Cerebellum (tissue), 4 donors: ENCODE measurements at places on chromosomes 1 and 21.
A peak's percentile ranks its signal among the peaks of the same experiment; 100 is the strongest.

- no peak for DNase-seq
These were observed 69.5 kb downstream of the EDEM3 start for GRCh38 chr1:184685116-184685515.

- no peak for DNase-seq
These were observed 169.5 kb upstream of the DPYD start for GRCh38 chr1:98090351-98090750.

DNA sequence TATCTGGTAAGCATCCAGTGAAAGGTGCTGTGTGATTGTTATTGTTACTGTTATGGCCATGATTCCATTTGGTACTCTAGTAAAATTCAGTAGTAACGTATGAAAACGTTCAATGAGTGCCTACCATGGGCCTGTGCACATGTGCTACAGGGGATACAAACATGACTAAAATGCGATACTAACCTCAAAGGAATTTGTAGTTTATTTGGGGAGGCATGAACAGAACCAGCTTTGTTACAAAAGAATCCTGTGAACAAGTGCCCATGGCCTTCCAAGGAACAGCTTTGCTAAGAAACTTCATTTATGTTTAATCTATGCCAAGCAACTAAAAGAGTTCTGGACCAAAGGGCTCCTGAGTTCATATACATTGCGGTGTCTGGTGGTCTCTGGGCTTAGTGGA lies 28.7 kb downstream of the PTGFR start:
- no peak for DNase-seq

GRCh38 chr1:207866471-207867135 lies 44.3 kb downstream of the CD34 start:
- DNase-seq: peak; percentile 88

- no peak for DNase-seq
These were observed 130.7 kb downstream of the SLC30A10 start for GRCh38 chr1:219797683-219798082.

DNA sequence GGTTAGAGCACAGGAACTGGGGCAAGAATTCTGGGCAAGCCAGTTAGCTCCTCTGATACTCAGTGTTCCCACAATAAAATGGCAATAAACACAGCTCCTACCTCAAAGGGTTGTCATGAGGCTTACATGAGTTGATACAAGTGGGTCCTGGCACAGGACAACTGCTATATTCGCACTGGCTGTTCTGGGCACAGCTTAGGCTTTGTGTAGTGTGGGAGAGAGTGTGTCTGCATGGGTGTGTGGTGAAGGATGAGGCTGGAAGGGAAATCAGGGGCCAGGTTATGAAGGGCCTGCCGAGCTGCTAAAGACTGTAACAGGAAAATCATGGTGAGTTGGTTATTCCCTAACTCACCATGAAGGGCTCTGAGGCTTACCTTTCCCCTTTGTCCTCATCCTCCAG lies 18.7 kb downstream of the ETV3 start:
- DNase-seq: no peak

- no peak for DNase-seq
These were observed 450.3 kb upstream of the ZP4 start for GRCh38 chr1:238340989-238341388.

GRCh38 chr1:18256282-18257235 lies 149.0 kb downstream of the IGSF21 start:
- DNase-seq: no peak

GRCh38 chr1:2460996-2461751 lies 14.9 kb upstream of the PLCH2 start:
- DNase-seq: peak; percentile 88

- no peak for DNase-seq
These were observed 60.0 kb upstream of the ROR1 start for GRCh38 chr1:63713627-63714481.

- DNase-seq: peak; percentile 15
These were observed 78.7 kb upstream of the ZNF281 start for GRCh38 chr1:200488375-200489165.

DNA sequence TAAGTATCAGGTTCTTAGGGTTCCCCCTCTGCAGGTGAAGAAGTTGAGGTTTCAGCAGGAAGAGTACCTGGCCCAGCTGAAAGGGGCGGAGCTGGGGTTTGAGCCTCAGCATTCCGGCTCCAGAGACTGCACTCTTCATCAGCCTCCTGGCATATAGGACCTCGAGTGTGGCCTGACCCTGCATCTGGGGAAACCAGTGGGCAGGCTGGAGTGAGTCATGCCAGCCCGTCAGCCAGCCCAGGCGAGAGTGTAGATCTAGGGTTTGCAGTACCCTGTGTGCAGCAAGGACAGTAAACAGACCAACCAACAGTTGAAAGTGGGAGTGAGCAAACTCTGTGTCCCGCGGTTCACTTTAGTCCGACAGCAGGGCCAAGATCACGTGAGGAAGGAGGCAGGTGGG lies 14.1 kb downstream of the MFSD2A start:
- no peak for DNase-seq

DNA sequence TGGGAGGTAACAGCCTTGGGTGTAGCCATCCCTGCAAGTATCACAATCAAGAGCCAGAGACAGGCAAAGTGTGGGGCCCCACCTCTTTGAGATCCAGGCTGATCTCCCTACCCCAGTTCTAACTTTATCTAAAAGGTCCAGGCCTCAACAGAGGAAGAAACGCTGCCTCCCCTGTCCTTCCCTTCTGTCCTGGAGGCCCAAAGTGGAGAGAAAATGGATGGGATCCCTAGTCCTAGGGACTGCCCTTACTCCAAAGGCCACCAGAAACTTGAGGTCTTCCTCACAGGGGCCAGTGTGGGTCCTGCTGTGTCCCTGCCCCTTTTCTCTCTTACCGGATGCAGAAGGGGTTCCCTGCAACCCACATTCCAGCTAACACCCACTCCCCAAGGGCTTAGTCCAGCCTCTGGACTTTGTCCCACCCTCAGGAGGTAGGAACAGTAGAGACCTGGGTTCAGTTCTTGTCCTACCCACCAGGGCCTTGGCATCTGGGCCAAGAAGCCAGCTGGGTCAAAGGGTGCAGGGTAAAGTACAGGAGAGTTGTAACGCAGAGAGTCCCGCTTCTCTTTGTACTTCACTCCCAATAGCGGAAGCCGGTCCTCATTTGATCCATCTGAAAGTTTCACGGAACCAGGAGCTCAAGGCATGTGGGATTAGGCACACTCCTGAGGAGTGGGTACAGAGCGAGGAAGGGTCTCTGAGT lies 1.9 kb downstream of the HDGF start:
- DNase-seq: no peak

DNA sequence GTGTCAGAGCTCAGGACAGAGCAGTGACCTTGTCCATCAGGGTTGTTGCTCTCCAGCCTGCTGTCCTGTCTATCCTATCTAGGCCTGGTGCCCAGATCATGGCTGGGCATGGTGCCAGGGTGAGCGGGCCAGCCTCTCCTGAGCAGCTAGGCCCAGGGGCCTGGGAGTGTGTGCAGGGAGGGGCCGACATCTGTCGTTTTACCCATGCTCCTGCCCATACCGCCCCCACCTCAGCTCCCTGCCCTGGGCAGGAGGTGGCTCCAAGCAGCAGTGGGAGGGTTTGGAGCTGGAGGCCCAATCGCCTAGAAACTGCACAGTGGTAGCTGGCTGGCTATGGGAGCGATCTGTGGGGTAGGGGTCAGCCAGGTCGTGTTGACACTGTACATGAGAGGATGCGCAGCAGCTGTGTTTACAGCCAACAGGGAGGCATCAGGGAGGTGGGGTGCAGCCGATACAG lies 6.5 kb downstream of the INSRR start:
- DNase-seq: peak; percentile 89

DNA sequence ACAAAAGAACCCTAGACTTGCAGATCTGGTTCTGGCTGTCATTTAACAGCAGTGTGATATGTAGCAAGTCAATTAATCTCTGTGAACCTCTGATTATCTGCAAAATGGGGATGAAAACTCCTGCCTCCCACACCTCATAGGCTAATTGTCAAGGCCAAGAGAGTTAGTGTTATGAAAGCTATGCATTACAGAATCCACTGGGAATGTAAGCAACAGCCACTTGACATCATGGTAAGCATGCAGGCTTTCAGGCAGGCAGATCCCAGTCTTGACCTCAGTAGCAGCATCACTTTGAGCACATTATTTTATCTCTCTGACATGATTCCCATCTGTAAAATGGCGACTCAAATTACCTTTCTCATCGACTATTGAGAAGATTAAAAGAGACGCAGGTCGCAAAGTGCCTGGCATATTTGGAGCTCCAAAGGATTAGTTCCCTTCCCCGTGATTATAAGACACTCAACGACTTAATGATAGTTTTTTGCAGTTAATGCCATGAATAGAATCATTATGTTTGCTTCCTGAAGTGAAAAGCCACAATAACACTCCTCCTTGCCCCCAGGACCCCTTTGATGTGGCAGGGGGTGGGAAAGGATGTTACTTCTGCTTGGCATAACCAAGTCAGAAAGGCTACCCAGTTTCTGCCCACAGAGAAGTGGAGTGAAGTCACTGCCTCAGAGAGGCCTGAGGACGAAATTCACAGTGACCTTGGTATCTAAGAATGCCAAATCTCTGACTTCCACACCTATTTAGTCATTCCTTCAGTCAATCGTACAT lies 273.0 kb upstream of the NFIA start:
- DNase-seq: no peak

- no peak for DNase-seq
These were observed 19.6 kb upstream of the ERO1B start for GRCh38 chr1:236301080-236301957.

DNA sequence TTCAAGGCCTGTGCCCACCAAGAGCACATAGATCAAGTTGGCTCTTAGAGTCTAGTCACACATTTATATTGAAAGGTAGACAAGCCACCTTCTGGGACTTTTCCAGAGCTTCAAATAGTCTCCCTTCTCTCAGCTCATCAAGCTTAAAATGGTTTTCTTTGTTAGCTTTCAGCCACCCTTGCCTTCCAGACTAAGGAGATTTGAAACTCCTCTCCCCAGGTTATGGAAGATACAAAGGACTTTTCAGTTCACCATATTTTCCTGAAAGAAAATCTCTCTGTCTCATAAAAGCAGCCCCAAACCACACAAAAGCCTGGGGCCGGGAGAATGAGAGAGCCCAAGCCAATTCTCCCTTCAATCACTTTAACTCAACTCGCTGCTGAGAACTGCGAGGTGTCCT lies 134.1 kb downstream of the ZC3H11B start:
- DNase-seq: no peak

DNA sequence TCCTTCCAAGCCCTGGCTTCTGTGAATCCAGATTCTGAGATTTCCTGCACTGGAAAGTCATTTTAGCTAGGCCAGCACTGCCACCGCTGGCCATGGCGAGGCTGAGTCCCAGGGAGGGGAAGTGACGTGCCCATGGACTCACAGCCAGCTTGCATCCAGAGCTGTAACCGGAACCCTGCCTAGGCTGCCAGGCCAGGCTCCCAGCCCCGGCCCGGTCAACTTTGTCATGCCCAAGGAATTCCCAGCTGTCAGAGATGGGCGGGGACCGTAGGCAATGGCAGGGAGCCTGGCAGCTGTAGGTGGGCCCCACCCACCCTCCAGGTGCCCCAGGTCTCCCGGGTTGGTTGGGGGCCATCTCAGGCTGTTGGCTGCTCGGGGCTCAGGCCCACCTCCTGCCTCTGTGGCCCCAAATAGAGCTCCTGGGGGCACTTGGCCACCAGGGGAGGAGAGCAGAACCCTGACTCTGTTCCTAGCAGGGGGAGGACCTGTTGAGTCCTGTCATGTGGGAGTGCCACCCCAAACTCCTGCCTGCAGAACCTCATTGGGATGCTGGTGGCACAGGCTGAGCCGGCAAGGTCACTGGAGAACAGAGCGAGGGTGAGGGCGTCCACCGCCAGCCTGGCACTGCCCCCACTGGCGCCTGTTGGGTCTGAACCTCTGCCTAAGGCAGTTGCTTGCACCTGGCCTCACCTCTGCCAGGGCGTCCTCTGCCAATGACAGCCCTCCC lies 57.8 kb downstream of the FOXO6 start:
- DNase-seq: no peak

- DNase-seq: no peak
These were observed 13.0 kb upstream of the LRP8 start for GRCh38 chr1:53340660-53341520.

- DNase-seq: no peak
These were observed 26.5 kb downstream of the SFT2D2 start for GRCh38 chr1:168252204-168252733.

DNA sequence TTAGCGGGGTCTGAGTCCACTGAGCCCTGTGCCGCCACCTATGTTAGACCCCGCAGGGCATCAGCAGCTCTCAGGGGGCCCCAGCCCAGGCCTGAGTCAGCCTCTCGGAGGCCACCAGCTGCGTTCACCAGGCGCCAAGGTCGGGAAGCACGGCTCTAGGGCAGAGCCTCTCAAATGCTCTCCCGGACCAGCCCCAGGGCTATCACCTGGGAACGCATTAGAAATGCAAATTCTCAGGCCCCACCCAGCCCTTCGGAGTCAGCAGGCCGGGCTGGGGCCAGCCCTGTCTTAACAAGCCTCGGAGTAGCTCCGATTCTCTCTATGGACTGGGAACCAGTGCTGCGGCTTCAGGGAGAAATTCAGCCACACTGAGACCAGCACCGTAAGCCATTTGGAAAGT lies 37.2 kb upstream of the TSPEAR start:
- DNase-seq: no peak

DNA sequence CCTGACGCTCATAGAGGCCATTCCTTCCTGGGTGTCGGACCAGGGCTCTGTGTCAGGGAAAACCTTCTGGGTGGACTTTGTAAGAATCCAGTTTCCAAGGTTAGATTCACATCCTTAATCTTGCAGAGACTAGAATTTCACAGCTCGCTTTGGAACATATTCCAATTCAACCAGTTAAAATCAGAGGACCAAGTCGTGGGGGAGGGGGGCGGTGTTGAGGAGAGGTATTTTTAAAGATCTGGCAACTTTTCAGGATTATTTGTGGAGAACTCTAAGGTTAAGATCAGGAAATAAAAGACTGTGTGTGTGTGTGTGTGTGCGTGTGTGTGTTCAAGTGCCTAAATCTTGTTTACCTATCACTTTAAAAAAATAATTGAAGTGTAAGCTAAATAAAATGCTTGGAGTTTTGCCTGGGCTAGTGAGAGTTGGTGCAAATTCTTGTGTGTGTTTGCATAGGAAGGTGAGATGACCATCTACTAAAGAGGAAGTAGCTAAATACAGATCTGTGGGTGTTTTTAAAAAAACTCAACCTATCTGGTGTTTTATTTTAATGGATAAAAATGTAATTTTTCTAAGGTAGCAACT lies 21.8 kb downstream of the TENT5C start:
- DNase-seq: no peak

DNA sequence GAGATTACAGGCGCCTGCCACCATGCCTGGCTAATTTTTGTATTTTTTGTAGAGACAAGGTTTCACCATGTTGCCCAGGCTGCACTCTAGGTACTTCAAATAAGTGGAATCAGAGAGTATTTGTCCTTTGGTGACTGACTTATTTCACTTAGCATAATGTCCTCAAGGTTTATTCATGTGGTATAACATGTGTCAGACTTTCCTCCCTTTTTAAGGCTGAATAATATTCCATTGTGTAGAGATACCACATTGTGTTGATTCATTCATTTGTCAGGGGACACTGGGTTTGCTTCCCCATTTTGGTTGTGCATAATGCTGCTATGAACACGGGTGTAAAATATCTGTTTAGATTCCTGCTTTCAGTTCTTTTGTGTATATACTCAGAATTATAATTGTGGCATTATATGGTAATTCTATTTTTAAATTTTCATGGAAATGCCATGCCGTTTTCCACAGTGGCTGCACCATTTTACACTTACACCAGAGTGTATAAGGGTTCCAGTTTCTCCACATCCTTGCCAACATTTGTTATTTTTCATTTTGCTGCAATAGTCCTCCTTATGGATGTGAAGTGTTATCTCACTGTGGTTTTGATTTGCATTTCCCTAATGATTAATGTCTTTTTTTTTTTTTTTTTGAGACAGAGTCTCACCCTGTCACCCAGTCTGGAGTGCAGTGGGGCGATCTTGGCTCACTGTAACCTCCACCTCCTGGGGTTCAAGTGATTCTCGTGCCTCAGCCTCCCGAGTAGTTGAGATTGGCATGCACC lies 35.1 kb downstream of the IL6R start:
- no peak for DNase-seq
